ENCODE measurements at places on chromosomes 12 and 14. TPM values are rescaled to one million over a fixed set of nuclear protein-coding genes. Genes with fewer than 3 reads are reported as not detected.

OVCH1 gene
- total RNA-seq, result not detected

P2RX2 gene
- total RNA-seq, result not detected

- no peak overlapping the region for H3K4me3 ChIP-seq
- DNase-seq, result no peak
- H3K4me1 ChIP-seq, result no peaks in the 10 kb centered on the region
- no peaks in the 10 kb centered on the region for H3K36me3 ChIP-seq
- H3K27ac ChIP-seq, result no peak overlapping the region
- no peaks in the 10 kb centered on the region for H3K27me3 ChIP-seq
Measured at GRCh38 chr12:41049033-41049432, 139.1 kb upstream of the PDZRN4 start.

GRCh38 chr14:69615496-69616407 is 4.4 kb downstream of the SUSD6 start:
- peak overlapping the region; percentile 98 for H3K27ac ChIP-seq
- H3K36me3 ChIP-seq, result peaks cover 50% of the 10 kb centered on the region
- peak overlapping the region; percentile 97 for H3K4me3 ChIP-seq

CD163 gene
- total RNA-seq, result not detected

- H3K27me3 ChIP-seq, result no peaks in the 10 kb centered on the region
- H3K4me3 ChIP-seq, result no peak overlapping the region
- H3K36me3 ChIP-seq, result no peaks in the 10 kb centered on the region
- H3K4me1 ChIP-seq, result no peaks in the 10 kb centered on the region
Measured at GRCh38 chr12:58711974-58712373, 208.3 kb downstream of the LRIG3 start.

DNA sequence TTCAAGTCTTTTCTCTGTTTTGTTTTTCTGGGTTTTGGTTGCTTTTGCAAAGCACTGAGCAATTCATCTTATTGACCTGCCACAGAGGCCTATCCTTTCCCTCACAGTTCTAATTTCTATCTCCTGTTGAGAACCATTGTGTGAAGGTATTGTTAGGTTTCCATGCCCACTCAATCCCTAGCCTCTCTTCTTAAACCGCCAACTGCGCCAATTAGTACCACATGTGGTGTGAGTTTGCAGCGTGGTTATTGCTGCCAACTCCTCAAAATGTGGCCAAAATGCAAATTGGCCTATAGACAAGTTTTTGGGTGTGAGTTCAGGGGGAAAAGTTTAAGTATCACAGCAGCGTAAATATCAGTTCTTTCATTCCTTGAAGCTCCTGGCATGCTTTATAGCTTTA is 232.6 kb downstream of the FLRT2 start:
- no peak for DNase-seq
- H3K27me3 ChIP-seq, result no peaks in the 10 kb centered on the region
- H3K4me3 ChIP-seq, result no peak overlapping the region
- no peak overlapping the region for H3K27ac ChIP-seq

- H3K4me1 ChIP-seq, result peaks cover 20% of the 10 kb centered on the region
- no peak overlapping the region for H3K27ac ChIP-seq
- H3K36me3 ChIP-seq, result peaks cover 24% of the 10 kb centered on the region
- no peaks in the 10 kb centered on the region for H3K27me3 ChIP-seq
- DNase-seq, result no peak
Measured at GRCh38 chr14:89952576-89952975, 2.0 kb downstream of the EFCAB11 start.

DNA sequence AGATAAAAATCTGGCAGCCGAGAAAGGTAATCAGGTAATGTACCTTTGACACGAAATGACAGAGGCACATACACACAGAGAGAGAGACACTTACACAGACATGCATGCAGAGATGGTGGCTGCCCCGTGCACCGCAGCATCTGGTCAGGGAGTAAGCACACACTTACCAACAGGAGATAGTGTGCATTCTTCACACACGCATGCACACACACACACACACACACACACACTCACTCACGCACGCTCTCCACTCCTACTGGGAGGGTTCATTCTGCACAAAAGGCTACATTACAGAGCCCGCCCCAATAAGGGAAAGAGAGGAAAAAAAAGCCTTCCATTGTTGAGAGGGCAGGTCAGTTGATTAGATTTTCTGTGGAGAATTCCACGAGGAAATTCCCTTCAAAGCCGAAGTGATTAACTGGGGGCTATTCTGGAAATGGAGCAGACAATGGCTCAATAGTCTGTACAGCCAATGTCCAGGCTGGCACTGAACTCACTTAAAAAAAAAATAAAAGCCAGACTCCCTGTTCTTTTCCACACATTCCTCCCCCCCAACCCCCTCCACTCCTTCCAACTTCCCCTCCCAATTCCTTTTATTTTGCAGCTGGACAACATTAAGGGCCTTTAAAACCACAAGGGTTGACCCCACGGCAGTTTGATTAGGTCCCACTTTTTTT is 1.4 kb upstream of the SOX5 start:
- H3K27me3 ChIP-seq, result no peaks in the 10 kb centered on the region
- no peak overlapping the region for H3K4me3 ChIP-seq
- no peaks in the 10 kb centered on the region for H3K4me1 ChIP-seq
- H3K27ac ChIP-seq, result no peak overlapping the region
- no peak for DNase-seq

DNA sequence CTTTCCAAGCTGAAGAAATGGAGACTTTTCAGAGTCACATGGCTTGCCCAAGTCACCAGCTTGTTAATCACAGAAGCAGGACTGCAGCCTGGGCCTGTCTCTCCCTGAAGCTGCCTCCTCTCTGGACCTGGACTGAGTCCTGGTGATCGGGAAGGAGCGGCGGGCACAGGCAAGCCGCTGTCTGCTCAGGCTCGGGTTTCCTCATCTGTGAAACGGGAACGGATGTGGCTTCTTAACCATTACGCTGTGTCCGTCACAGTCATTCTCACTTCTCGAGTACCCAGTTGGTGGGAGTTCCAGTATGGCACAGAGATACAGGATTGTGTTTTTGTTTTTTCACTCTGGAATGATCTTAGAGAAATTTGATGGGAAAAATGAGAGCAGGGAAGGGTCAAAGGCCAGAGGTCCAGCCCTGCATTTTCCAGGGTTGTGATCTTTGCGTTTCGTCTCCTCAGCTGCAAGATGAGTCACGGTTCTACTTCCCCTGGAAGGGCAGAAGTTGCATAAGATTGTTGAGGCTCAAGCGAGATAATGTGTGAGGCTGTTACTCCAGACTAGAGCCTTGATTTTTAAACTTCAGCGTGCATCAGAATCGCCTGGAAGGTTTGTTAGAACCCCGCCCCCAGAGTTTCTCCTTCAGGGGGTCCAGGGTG is 7.6 kb upstream of the LRTM2 start:
- H3K27me3 ChIP-seq, result peaks cover 2% of the 10 kb centered on the region
- H3K4me3 ChIP-seq, result no peak overlapping the region
- no peak overlapping the region for H3K27ac ChIP-seq
